ENCODE measurements at places on chromosomes 7 and 10.

DNA sequence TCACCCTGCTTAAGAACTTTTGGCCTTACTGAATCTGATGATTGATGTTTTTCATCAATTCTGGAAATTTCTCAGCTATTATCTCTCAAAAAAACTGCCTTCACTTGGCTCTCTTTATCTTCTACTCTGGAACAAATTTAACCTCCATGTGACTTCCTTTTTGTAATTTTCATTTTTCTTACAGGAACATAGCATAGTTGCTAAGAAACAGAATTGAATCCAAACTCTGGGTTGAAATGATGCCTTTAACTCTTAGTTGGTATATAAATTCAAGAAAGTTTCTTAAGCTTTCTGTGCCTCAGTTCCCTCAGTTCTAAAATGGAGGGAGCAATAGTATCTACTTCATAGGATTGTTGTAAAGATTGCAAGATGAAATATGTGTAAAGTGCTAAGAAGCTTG, 19.8 kb downstream of the GPR141 start:
- DNase-seq: no peak

- DNase-seq: no peak
Observed at GRCh38 chr7:140540136-140540777, 61.0 kb upstream of the MKRN1 start.

DNA sequence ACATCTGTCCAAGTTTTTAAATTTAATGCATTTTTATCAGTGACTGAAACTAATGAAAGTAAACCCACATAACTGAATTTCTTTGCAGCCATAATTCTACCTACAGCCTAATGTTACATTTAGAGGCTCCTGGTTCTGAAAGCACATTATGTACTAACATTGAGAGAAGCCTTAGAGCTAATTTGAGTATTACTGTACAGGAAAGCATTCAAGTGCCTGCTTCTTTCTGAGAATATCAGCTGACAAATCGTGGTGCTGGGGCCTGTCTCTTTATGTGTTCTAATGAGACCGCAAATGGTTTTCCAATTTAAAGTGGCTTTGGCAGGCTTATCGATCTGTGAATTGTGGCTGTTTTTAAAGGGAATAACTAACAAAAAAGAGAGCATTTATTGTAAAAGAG, 32.3 kb upstream of the DGKB start:
- DNase-seq: no peak

DNA sequence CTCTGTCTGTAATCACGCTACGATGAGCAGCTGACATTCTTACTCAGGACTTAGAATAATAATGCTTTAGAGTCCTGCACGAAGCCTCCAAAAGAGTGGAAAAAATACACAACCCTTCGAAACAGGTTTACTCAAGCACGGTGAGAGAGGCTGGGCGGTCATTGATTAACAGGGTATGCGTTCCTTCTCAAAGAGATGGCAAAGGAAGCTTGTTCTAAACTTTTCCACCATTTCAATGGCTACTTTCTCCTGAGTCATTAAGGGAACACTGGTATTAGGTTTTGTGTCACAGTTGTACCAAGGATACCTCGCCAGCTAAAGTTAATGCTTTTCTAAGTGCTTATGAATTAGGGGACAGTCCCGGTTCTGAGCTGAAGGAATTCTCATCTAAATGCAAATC, 141.9 kb upstream of the RHEB start:
- DNase-seq: no peak

- no peak for DNase-seq
Observed at GRCh38 chr7:34207810-34208209, 302.5 kb downstream of the BMPER start.

DNA sequence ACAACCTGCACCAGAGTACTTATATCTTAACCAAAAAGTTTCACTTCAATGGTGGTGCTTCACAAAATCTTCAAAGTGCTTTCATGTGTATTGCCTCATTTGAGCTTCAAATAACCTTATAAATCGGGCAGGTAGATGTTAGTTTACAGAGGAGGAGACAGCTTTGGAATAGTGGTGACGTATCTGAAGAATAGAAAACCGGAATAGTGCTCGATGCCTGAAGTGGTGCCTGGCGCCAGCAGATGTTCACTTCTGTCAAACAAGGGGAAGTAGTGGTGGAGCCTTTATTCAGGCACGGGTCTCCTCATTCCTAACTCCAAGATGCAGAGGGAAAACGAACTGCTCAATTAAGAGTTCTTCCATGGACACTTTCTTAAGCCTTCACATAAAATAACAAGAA, 58.1 kb downstream of the NHLRC2 start:
- no peak for DNase-seq

- DNase-seq: no peak
Observed at GRCh38 chr7:102395592-102395872, 631 bp upstream of the PRKRIP1 start.

GRCh38 chr7:110881721-110882120, 209.2 kb upstream of the LRRN3 start:
- no peak for DNase-seq

DNA sequence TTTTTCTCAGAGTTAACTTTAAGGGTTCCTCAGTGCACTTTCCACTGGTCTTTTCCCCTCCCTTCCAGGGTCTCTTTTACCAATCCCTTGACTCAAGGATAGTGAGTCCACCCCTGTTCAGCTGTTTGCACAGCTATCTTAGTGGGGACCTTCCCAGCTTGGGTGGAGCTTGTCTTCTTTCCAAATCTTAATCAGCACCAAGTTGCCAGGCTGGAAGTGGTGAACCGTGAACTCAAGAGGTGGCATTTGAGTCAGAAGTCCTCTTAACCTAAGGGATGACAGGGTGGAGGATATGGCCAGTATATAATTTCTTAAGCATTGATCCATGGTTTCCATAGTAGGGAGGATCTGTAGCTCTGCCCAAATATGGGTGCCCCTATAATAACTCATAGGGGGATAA, 25.0 kb downstream of the MAPK8 start:
- DNase-seq: no peak

DNA sequence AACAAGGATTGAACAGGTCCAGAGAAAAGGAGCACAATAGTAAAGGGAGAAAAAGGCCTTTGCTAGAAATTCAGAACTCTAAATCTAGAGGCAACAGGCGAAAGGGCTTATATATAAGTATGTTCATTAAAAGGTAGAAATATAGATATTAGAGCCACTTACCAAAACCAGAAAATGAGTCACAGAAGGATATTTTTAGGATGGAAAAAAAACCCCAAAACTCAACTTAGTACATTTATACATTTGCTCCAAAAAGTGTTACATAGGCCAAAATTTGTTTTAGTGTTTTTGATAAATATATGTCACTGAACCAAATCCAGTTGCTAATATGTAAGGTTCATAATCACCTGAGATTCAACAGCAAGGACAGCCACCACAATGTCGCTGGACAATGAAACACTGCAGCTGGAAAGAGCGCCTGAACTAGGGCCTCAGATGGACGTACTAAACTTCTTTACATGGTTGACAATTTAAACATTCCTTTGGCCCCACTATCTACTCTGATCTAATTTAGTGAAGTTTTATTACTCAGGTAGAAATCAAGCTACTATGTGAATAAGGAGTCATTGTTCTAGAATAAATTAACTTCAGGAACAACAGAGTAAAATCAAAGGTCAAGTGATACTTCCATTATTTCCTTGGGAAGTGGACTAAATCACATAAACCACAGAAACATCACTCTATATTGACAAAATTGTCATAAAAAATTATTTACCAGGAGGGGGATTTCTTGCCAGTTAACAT, 10.9 kb downstream of the FAM3C start:
- no peak for DNase-seq

- DNase-seq: no peak
Observed at GRCh38 chr7:7157177-7157886, 25.0 kb upstream of the C1GALT1 start.

GRCh38 chr10:108462005-108462404, 1297.5 kb upstream of the SORCS1 start:
- no peak for DNase-seq

GRCh38 chr10:63373176-63373575, 92.6 kb downstream of the JMJD1C start:
- DNase-seq: no peak

- DNase-seq: no peak
Observed at GRCh38 chr10:79502561-79503309, 9.6 kb upstream of the EIF5AL1 start.

GRCh38 chr10:69901628-69902505, 100.2 kb downstream of the COL13A1 start:
- no peak for DNase-seq

DNA sequence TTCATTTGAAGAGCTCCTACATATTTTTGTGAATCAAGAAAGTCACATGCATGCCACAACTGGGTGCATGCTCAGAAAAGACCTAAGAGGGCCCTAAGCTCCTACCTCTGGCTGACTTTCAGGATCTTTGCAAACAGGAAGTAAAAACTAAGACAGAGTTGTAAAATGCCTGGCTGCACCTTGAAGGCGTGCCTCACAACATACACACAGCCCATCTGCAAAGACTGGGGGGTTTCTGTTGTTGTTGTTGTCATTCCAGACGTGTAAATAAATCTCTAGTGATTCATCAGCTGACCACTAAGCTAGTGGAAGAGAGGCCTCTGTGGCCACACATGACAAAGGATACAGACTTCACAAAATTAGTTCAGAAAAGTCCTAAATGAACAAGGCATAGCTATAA, 31.8 kb downstream of the SMURF1 start:
- DNase-seq: no peak

- DNase-seq: no peak
Observed at GRCh38 chr7:77544518-77544917, 7.4 kb downstream of the PTPN12 start.

- DNase-seq: no peak
Observed at GRCh38 chr10:14039968-14040668, 290.6 kb downstream of the FRMD4A start.

DNA sequence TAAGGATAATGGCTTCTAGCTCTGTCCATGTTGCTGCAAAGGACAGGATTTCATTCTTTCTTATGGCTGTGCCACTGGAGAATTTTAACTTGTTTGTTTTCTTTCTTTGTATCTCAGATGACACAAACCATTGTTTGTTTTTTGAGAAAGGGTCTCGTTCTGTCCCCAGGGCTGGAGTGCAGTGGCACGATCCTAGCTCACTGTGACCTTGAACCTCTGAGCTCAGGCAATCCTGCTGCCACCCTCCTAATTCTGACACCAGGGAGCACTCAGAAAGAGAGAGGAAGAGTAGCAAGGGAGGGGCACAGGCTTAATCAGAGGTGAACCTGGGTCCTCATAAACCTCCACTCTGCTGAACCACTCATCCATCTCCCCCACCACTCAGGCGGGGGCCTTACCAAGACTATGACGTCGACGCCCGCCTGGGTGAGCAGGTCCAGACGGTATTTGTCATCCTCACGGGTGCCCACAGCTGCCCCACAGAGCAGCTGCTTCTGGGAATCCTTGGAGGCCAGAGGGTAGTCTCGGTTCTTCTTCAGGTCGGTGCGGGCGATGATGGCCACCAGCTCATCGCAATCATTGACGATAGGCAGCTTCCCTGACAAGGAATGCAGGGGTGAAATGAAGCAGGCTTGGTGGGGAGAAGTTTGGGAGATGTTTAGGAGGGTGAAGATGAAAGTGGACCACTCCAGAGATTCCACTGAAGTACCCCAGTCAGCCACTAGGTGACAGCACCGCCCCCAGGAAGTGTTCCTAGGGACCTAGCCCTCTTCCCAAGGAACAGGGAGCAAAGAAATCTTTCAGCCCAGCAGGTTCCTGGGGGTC, 11.6 kb downstream of the IMPDH1 start:
- no peak for DNase-seq

DNA sequence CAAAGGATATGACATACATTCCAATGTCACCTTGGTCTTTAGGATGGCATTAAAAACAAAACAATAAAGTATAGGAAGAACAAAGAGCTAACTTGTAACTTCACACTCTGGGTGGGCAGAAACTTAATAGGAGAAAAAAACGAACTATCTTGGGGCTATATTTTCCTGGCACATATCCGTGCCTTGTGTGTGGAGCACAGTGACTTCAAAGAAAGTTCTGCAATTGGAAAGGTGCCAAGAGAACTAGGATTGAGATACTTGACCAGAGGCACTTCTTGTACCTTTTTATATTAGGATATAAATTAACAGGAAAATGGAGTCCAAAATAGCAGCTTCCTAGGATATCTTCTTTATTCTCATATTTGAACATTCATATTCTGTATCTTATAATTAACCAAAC, 148.4 kb downstream of the SEMA3D start:
- DNase-seq: no peak

GRCh38 chr10:105253515-105254212, 612.6 kb downstream of the SORCS3 start:
- DNase-seq: no peak

DNA sequence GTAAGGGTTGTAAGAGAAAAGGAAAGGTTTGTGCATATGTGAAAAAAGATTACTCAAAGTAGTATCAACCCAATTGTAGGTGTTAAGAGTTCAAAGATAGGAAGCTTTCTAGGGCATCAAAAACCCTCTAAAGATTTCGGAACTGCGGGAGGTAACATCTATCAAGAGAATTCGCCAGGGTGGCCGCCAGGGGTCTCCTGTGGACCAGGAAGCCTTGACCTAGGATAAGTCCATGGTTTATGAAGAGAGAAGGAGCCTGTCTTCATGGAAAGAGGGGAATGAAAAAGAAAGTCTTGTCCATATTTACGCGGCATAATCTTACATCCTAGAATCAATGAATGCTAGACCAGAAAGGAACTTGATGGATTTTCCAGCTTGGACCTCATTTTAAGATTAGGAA, 140.7 kb upstream of the CALCR start:
- no peak for DNase-seq

DNA sequence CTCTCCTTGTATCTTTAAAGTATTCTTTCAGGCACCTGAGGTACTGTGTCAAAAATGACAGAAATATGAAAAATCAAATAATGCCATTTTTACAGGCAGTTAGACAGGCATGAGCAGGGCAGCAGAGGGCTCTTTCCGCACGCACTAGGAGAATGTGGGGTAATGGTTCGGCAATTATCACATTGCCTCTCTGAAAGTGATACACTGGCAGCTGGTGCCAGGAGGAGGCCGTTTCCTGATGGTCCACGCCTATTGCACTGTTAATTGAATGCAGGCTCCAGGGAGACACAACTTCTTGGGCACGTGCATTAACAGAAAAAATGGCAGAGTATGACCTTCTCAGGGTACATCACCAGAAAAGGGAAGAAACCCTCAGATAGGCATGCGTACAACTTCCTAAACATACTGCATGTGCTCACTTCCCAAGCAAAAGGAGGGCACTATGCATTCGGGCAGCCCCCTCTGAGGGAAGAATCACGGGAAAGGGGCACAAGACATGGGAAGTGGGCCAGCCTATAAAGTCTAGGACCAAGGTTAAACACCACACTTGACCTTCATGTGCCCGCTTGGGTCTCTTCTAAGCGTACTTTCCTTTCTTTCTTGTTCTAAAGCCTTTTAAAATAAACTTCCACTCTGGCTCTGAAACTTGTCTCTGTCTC, 161.7 kb downstream of the TNS3 start:
- no peak for DNase-seq

GRCh38 chr10:78467496-78468106, 433.9 kb downstream of the RPS24 start:
- no peak for DNase-seq

- no peak for DNase-seq
Observed at GRCh38 chr7:29958667-29959358, 30.8 kb downstream of the SCRN1 start.

DNA sequence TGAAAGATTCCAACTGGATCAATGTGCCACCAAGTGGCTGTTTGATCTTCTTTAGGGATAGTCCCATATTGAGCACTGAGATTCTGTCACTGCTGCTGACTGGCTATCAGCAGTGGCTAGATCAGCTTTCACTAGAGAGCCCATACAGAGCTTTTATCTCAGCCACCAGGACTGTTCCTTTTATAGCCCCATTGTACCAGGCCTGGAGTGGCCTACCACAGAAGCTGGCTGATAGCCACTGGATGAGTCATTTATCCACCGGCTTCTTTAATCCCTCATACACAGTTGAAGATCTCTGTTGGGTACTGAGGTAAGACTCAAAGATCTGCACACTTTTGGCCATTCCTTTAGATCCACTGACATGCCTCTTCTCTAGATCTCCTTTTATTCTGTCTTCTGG, 1101.1 kb downstream of the SORCS3 start:
- DNase-seq: no peak
